ENCODE measurements at places on chromosomes 5 and 9. TPM values are rescaled to one million over a fixed set of nuclear protein-coding genes. Genes with fewer than 3 reads are reported as not detected.

DNA sequence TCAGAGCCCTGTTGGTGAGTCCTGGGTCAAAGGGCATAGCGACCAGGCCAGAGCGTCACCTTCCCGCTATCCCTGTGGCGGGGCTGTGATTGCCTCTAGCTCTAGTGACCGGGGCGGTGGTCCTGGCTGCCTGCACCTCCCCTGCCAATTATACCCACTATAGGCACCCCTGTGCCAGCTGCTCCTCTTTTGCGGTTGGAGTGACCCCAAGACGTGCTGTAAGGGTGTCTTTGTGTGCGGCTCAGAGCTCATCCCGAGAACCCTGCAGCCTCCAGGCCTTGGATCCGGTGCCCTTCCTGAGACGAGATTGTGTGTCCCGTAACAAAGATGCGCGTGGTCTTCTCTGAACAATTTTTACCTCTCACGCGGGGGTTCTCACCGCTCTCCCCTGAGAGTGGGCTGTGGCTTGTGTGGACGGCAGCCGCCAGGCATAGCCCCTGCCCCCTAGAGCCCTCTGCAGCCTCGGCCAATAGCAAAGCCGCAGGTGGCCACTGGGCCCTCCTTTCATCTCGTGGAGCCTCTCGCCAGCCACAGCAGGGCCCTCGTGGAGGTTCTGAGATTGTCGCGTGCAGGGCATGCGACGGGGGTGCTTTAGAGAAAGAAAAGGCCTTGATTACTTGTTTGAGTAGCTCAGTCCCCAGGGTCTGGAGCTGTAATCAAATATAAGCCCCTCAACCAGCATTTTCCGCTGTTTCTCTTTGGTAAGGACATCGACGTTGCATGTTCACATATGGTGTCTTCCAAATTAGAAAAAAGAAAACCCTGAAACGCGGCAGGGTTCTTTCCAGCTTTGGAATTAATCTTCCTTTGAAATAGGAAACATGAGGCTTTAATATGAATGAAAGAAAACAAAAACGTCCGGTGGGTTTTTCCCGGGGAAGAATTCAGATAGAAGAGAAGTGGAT, 10.7 kb downstream of the NKD2 start:
- DNase-seq = no peak

The PIP5K1B gene
- not detected for total RNA-seq

The SPATA31E1 gene
- not detected for total RNA-seq

DNA sequence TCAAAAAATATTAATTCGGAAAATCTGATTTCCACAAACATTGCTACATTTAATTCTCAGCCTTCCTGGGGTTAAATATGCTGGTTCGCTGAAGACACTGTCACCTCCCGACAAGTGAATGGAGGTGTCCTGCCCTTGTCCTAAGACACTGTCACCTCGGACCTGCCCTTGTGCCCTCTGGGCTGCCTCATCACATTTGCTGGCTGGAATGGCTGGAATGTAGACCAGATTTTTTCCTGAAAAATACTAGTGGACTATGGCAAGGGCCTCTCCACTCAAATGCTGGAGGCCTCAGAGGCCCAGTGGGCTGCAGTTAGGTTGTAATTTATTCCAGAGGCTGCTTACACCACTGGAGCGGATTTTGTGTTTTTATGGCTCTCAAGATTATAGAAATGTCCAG, 28.2 kb downstream of the CACNA1B start:
- DNase-seq = no peak

The FOXD4 gene
- 0.65 TPM for total RNA-seq
